ENCODE measurements at places on chromosomes 7 and 10.

- no peak for DNase-seq
Measured at GRCh38 chr7:116380025-116380424, 119.5 kb upstream of the CAV2 start.

DNA sequence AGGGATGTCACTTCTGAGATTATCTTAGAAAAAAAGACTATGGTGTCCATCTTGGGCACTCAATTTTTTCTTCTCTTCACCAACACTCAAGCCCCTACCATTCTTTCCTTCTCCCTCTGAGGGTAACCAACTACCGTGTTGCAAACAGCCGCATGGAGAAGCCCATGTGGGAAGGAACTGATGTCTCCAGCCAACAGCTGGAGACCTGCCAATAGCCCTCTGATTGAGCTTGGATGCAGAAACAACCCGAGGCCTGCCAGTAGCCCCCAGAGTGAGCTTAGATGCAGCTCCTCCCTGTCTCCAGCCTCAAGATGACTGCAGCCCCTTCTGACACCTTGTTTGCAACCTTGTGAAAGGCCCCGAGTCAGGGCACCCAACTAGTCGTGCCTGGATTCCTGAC, 36.4 kb upstream of the CHCHD3 start:
- DNase-seq: no peak

- DNase-seq: peak; percentile 95
Measured at GRCh38 chr7:79182283-79182682, 271.2 kb downstream of the MAGI2 start.

- no peak for DNase-seq
Measured at GRCh38 chr7:65475734-65476319, 102.2 kb downstream of the ZNF92 start.

GRCh38 chr7:137717045-137717444, 129.7 kb downstream of the DGKI start:
- no peak for DNase-seq

DNA sequence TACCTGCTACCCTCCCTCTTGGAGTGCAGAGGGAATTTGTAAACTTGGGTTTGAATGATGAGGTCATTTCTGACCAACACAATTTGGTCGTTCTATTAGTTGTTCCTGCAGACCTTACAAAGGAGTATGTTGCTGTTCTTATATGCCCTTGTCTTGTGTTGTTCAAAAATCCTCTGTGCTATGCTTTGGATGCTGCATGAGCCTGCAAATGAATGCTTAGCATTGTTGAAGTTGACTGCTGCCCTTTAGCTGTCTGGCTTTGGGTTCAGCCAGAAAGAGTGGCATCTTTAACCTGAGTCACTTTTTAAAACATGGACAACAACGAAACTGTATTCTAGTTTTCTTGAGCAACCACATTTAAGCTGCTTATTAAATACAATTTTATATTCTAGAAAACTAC, 80.3 kb downstream of the SND1 start:
- DNase-seq: no peak

- DNase-seq: no peak
Measured at GRCh38 chr10:62588116-62588515, 213.9 kb downstream of the ZNF365 start.

DNA sequence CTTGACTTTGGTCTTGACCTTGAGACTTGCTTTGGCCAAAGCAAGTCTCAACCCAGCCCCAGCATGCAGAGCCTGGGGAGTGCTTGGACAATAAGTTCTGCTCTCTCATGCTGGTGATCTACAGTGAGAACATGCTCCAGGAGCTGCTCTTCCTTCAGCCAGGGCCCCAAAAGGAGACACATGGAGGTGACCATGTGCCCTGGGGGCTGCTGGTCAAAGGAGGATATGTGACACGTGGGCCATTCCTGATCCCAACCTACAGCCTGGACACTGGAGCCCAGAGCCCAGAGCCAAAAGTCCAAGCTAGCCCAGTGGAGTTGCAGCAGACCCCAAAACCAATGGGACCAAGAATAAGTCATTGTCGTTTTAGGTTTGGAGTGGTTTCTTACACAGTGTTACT, 78.2 kb upstream of the CHST15 start:
- DNase-seq: no peak

DNA sequence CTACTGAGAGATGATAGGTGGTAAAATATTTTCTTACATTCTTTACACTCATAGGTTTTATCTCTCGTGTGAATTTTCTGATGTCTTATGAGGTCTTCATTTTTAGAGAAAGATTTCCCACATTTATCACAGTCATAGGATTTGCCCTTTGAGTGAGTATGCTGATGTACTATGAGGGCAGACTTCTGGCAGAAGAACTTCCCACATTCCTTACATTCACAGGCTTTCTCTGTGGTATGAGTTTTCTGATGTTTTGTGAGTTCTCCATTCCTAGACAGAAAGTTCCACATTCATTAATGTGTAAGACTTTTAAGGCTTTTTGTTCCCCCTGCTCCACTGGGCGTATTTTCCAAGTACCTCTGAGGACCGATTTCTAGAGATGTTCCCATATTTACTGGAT, 23.5 kb downstream of the ZNF25 start:
- no peak for DNase-seq

GRCh38 chr10:48520184-48520506, 84.7 kb downstream of the ARHGAP22 start:
- no peak for DNase-seq

GRCh38 chr7:129438839-129439651, 4.8 kb downstream of the STRIP2 start:
- DNase-seq: peak; percentile 91

DNA sequence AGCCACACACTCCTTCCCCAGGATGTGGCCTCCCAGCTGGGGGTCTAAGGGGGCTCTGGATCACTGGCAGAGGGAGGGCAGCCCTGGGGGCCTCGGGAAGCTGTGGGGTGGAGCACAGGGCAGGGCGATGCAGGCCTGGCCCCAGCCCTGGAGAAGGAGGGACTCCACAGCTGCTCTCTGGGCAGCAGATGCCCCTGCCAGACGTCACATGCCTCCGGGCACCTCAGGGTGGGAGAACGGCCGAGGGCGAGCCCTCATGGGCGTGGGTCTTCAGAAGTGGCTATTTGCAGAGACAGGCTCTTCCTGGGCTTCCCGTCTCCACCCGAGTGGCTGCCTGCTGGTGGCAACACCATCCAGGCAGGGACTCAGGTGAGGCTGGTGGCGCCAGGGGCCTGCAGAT, 16.0 kb upstream of the ADGRA1 start:
- DNase-seq: no peak

- DNase-seq: no peak
Measured at GRCh38 chr10:16761300-16761699, 55.9 kb downstream of the RSU1 start.

DNA sequence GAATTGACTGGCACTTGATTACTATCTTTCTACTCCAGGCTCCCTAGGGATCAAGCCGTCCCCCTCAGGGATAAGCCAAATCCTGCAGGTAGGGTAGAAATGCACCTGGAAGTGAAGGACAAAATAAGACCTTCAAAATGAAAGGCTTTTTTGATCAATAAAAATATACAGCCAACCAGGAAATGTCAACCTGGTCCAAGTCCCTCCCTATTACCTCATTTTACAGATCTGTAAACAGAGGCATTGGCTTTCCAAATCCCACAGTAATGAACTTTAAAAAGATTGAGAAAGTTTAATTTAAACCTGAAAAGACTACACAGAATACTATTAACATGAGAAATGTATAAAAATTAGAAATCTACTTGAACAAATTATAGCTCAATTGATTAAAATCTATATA, 53.7 kb downstream of the UPF2 start:
- DNase-seq: no peak

- no peak for DNase-seq
Measured at GRCh38 chr7:1910081-1910685, 240.1 kb downstream of the ELFN1 start.

GRCh38 chr10:131896403-131896802, 4.4 kb upstream of the PPP2R2D start:
- no peak for DNase-seq

DNA sequence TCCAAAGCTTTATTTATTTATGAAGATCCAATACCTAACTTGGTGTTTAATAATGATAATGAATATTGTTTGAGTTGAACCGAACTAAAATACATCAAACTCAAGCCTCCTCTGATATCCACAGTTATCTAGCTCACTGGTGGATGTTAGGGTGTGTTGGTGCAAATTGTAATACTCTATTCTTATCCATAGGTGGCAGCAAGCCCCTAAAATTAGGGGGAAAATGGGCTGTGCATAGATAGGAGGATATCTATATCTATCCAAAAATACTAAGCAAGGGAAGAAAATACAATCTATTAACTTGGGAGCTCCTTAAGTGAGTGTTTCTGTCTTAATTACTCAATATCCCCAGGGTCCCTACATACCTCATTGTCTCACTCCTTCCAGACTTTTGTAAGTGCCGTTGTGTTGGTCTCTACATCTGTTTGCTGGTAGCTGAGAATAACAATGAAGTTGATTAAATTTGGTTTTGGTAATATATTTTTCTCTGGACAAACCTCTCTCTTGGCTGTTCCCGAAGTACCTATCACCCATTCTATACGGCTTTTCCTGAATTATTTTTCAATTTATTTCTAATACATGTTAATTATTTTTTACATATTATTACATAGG, 55.0 kb upstream of the VWDE start:
- DNase-seq: peak; percentile 57

DNA sequence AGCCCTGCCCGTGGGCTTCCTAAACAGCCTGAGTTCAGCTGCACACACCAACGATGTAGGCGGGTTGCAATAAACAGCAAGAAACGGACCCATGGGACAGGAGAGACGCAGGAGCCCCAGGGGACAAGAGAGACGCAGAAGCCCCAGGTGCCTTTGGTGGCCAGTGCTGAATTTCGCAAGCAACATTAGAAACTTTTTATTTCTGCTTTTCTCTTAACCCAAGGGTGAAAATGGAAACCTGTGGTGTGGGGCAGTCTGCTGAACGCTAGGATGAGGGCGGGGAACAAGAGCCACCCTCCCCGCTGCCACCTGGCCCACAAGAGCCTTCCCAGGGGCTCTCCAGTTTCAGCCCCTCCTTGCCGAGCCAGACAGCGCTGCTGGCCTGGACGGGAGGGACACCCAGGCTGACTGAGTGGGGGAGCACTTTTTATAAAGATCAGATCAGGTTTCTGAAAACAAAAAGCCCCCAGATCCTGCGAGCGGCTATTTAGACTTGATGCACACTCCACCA, 20.0 kb upstream of the GPR146 start:
- DNase-seq: no peak

DNA sequence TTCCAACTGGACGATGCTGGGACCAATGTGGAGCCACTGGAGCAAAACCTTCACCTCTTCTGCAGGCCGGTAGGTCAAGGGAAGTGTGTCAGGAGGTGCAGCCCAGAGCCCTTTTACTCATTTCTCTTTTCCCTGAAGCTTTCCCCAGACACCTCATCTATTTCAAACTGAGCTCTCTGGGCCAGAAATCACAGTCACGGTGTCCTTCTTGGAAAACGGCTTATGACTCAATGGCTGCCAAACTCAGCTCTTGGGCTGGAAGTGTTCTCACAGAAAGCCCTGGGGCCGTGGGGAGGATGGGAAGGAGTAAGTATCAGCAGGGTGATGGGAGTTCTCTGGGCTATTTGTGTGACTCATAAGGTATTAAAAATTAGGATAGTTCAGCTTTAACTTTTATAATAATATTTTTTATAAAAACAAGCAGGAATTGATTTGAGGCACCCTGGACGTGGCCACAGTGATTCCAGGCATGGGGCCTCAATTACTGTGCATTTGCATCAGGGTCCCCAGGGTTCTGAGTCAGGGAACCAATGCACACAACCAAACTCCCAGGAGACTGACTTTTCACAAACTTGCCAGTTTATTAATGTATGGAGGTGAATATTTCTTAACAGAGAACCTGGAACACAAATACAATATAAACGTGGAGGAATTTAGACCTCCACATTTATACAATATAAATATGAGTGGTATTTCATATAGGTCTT, 187.4 kb upstream of the TMEM72 start:
- DNase-seq: peak; percentile 87

- DNase-seq: peak; percentile 67
Measured at GRCh38 chr10:104809288-104810090, 168.4 kb downstream of the SORCS3 start.

DNA sequence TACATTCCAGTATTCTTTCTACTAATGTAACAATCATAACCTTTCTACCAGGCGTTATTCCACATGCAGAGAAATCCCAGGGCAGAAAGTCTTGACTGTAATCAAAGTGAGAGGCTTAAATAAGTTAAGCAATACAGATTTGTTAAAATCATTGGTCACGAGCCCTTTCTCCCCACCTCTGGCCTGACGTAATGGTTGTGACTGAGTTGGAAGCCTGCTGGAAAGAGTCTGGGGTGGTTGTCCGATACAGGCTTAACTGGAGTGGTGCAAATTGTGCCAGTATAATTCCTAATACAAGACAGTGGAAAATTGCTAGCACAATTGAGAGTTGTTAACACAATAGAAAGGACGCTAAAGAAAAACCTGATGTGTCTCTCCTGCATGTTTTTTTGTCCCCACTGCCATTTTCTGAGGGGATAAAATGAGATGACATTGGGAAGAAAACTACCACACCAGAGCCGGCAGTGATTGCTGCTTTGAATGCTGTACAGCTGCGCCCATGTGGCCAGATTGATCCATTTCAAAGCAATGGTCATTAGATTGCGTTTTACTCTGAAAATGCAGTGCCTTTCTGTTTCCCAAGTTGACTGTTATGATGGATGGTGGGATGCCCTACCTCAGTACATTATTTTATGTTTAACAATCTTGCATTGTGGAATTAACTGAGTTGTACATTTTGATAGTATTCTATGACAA, 190.8 kb downstream of the POU6F2 start:
- DNase-seq: no peak

GRCh38 chr7:6589151-6589828, 531 bp upstream of the INTS15 start:
- no peak for DNase-seq

Measured in epithelial cell of esophagus (primary cell).